Suppressor macrophage treated with lipopolysaccharide for 4 hours (primary cell): ENCODE measurements at places on chromosomes 4 and X.

- DNase-seq = peak; percentile 83
Observed at GRCh38 chrX:97563531-97564133, 679.9 kb downstream of the RPA4 start.

GRCh38 chr4:156999175-156999517 lies 27.5 kb upstream of the PDGFC start:
- DNase-seq = peak; percentile 63

DNA sequence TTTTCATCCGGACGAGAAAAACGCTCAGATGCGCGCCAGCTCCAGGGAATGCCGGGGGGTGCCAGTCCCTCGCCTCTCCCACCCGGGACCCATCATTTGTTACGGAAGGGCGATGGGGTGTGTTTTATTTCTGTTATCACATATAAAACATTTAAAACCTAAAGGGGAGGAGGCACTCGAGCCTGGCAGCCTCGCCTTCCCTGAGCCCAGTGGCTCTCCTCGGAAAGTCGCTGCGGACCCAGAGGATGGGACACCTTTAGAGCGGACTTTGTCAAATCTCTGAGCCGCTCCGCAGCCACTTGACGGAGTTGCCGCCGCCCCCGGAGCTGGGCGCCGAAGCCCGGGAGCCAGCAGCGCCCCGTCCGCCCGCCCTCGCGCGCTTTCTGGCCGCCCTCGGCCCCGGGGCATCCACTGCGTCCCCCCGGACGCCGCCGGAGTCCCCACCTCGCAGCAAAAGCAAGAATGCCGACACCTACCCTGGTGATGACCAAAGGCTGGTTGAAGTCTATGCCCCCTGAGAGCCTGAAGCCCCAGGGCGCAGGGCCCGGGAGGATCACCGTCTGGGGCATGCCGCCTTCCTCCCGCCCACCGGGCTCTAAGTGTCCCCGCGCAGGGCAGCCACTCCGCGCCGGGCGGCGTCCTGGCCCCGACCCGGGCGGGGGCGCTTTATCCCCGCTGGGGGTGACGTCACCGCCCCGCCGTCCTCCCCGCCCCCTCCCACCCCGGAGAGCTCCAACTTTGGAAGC lies at the start of gene PDLIM3:
Gene PDLIM3, minus strand, starts transcription at position 642 of the 746 bp plus-strand sequence. Its CDS starts 73 bp downstream, at position 569.
- DNase-seq = no peak

- peak; percentile 43 for DNase-seq
Observed at GRCh38 chrX:15973299-15973698, 118.7 kb upstream of the AP1S2 start.

DNA sequence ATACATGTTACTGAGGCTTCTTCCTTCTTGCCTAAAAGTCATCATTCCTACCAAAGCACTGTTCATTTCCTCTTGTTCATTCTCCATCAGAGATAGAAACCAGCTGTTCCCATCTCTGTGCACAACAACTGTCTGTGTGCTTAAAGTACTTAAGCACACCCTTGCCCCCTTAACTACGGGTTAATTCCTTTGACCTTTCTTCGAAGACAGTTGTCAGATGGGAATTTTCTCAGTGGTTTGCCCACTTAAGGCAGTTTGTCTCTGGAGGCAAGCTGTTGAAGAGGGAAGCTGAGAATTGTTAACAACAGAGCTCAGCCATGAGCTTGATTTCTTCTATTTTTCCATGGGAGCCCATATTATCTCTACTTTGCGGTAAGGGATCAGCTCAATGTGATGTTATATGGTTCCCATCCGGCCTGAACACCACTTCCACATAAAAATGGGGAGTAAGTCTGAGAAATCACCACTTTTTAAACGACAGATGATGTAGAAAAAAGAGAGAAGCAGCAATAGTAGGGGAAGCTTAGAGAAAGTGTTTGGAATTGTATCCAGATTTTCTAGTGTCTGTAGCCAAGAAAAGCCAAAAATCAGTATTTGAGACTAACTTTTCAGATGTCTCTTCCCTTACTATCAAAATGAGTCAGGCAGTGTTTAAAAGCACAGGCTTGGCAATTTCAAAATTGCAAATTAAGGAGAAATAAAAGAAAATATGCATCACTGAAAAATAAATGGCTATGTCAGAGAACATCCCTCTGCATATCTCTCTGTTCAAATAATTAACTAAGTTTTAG lies 194.4 kb downstream of the SLIT2 start:
- no peak for DNase-seq

GRCh38 chr4:11106759-11107158 lies 321.9 kb downstream of the HS3ST1 start:
- peak; percentile 58 for DNase-seq

GRCh38 chrX:136157187-136157586 lies 9.9 kb downstream of the FHL1 start:
- peak; percentile 28 for DNase-seq

DNA sequence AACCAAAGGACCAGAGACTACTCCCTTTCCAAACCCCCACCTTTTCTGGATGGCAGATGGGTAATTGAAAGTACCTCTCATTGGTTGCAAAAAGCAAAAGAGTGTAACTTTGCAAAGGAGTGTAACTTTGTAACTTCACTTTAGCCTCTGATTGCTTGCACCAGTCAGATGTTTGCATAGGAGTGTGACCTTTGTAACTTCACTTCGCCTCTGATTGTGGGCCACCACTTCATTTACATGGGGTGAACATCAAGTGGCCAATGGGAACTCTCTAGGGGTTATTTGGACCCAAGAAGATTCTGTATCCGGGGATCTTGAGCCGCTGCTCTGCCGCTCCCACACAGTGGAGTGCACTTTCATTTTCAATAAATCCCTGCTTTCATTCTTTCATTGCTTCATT lies 9.9 kb upstream of the SLC25A43 start:
- DNase-seq = no peak

- DNase-seq = peak; percentile 3
Observed at GRCh38 chrX:67543818-67544217, at the start of gene AR. Gene AR (plus strand): TSS chrX:67544021. CDS start chrX:67545147, 1,126 bp downstream.

DNA sequence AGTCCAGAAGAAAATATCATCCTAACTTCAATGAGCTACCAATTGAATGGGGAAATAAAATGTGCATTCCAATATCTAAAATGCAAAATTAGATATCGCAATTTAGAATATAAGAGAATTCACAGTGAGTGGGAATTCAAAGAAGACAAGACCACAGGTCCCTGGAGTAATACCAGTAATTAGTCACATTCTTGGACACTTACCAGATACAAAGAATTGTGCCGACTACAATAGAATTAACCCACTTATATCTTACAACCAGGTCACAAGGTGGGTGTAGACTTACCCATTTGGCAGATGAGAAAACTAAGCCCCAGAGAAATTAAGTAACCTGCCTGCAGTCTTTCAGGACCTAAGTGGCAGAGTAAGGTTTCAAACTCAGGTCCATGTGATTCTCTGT lies 84.3 kb upstream of the C1QTNF7 start:
- DNase-seq = no peak

- no peak for DNase-seq
Observed at GRCh38 chr4:19195696-19196095, 1056.0 kb upstream of the SLIT2 start.

DNA sequence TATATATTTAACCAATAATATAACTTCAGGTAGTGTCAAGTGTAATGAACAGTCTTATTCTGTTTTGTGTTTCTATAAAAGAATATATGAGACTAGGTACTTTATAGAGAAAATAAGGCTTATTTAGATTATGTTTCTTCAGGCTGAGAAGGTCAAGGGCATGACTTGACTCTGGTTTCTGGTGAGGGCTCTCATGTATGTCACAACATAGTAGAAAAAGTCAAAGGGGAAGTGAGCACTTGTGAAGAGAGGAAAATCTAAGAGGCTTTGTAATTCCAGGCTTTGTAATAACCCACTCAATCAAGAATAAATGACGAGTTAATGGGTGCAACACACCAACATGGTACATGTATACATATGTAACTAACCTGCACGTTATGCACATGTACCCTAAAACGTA lies 27.6 kb downstream of the PRR32 start:
- no peak for DNase-seq

- no peak for DNase-seq
Observed at GRCh38 chr4:88989990-88990389, 67.0 kb downstream of the FAM13A start.

DNA sequence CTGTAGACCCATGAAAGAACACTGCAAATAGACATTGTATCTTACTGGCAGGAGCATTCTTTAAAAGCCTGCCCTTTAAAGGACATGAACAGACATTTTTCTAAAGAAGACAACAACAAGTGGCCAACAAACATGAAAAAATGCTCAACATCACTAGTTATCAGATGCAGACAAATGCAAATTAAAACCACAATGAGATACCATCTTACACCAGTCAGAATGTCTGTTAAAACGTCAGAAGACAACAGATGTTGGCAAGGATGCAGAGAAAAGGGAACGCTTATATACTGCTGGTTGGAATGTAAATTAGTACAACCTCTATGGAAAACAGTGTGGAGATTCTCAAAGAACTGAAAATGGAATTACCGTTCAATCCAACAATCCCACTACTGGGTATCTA lies 77.2 kb downstream of the ATP10D start:
- DNase-seq = no peak

- no peak for DNase-seq
Observed at GRCh38 chr4:89266128-89266527, 41.5 kb downstream of the GPRIN3 start.

DNA sequence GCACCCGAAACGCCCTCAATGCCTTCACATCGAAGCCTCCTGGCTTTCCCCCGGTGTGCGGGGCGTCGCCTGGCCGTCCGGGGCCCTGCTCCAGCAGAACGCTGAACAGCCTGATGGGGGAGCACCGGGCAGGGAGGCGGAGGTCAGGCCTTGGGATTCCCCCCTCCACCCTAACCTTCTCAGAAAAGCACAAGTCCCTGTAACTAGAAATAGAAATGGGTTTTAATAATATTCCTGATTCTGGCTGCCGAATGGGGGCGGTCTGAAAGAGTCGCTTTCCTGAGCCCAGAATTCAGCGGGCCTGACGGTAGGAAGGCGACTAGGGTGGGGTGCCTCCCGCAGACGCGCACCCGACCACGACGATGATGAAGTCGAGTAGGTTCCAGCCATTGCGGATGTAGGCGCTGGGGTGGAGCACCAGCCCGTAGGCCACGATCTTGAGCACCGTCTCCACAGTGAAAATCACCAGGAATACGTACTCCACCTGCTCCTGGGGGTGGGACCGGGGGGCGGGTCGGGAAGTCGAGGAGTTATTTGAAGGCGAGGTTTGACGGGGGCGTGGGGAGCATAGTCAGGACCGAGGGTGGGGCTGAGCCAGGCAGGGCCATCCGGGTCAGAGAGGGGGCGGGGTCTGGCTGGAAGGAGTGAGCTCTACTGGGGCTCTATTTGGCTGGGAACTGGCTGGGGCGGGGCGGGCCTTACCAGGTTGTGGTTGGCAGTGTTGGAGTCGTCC lies 2.5 kb downstream of the CACNA1F start:
- peak; percentile 52 for DNase-seq

DNA sequence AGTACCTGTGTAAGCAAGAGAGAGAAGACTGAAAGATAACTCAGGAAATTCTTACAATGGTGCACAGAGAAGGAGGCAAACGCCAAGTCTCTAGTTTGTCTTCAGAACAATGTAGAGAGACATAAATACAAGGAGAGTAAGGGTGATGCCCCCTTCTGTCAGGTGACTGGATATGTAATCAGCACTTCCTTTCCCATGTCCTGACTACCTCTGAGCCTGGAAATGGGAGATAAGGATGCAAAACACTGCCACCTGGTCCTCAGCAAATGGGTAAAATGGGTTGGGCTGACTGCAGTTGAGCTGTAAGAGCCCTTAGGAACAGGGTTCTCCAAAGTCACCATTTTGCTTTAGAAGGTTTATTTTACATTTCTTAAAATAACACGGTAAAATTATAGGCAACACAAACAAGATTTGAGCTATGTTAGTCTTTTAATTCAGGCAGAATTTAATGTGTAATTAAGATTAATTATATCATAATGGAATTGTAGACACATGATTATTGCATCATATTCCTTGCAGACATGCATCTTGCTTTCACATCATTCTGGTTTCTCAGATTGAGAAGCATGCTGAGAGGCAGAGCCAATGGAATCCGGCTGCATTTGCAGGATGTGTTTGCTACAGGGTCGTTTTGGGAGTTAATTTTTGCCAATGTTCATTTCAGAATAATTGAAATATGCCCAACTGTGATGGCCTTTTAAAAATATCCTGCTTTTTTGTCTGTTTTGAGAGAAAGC lies 37.2 kb upstream of the ARX start:
- DNase-seq = no peak

DNA sequence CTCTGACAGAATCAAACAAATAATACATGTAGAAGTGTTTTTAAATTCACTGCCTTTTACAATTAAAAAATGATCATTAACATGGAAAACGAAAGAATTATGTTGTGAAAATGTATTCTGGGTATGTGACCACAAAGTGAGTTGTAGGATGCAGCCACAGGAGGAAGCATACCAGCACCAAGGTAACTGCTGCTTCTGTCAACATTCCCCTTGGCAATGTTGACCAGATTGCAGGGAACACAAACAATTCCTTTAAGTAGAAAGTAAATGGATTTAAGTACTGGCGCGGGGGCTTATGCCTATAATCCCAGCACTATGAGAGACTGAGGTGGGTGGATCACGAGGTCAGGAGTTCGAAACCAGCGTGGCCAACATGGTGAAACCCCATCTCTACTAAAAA lies 1877.9 kb upstream of the PCDH7 start:
- DNase-seq = no peak

- DNase-seq = no peak
Observed at GRCh38 chr4:117783716-117784115, 250.6 kb upstream of the NDST3 start.

GRCh38 chrX:30065226-30065625 lies 150.1 kb upstream of the MAGEB2 start:
- no peak for DNase-seq

GRCh38 chr4:123480706-123481418 lies 84.3 kb downstream of the SPRY1 start:
- DNase-seq = no peak

DNA sequence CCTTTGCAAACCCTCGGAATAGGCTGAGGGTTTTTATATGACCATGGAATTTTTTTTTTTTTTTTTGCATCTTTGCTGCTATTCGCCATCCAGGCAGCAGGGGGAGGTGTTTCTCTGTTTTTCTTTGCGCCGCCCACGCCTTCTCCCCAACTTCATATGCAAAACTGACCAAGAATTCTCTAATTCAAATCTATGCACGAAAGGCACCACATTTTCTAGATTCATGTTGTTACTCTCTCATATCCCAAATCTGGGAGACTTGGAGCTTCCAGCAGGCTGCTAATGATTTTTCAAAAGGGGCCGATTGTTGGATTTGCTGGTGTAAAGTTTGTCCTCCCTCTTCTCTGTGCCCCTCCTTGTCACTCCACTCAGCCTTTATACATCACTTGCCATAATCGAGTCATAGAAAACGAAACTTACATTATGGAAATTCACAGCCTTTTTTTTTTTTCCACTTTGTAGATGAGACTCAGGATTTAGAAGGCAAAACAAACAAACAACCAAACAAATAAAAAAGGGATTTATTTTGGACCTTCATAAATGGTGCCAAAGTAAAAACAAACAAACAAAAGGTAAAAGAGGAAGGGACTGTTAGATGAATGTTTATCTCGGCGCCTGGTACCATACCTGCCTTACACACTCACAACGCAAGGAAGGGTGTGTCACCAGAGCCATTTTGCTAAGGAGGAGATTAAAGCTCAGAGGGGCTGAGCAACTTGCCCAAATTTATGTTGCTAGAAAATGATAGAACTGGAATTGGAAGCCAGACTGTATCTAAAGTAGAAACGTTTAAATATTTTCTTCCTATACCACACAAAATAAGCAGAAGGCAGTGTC lies 29.3 kb upstream of the BOD1L1 start:
- DNase-seq = peak; percentile 86
